ENCODE measurements at places on chromosomes 16 and 17.

GRCh38 chr17:38594152-38594551 lies 11.6 kb downstream of the SRCIN1 start:
- no peak for DNase-seq

DNA sequence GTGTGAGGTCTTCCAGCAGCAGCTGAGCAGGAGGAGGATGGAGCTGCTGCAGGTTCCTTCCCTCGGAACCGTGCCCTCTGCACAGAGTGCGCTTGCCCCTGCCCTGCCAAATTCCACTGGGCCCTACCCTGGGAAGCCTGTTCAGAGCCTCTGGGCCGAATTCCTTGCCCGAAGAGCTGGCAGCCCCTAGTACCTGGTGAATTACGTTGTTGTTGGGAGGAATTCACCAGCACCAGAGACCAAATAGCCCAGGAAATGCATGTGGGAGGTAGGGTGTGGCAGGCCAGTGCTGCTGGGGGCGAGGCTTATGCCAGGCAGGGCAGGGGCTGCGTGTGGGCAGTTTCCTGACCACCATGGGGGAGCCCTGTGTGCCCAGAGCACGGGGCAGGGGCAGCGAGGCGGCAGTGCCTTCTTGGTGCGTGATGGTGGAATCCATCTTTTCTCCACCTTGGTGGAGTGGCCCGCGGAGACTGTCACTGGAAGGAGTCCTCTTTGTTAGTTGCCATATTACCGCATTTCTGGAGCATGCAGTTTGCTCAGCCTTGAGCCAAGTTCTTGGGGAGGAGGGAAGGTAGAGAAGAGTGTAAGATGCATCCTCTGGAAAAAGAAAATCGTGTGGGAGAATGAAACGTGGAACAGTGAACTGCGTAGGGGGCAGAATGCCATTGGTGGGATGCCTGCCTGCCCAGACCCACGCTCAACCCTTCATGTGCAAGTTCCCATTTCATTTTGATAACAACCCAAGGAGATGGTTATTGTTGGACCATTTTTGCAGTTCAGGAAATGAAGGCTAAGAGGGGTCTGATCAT lies 2.3 kb downstream of the MRC2 start:
- no peak for DNase-seq

DNA sequence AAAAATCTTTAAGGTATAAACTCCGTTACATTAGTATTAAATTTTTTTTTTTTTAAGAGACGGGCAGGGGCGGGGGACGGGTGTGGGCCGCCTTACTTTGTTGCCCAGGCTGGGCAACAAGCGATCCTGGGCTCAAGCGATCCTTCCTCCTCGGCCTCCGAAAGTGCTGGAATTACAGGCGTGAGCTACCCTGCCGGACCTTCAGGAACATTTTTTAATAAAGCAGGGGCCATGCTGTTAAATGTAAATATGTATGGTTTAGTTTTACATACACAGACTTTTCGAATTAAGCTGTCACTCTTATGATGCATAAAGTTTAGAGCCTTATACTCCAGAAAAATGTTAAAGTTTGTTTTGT lies 2.4 kb downstream of the PPM1D start:
- no peak for DNase-seq

- peak; percentile 73 for DNase-seq
Observed at GRCh38 chr17:79840269-79840988, 1.2 kb upstream of the CBX4 start.

- DNase-seq: no peak
Observed at GRCh38 chr17:10270258-10270657, 71.9 kb upstream of the GAS7 start.

- no peak for DNase-seq
Observed at GRCh38 chr16:89113661-89114060, 20.0 kb downstream of the ACSF3 start.

DNA sequence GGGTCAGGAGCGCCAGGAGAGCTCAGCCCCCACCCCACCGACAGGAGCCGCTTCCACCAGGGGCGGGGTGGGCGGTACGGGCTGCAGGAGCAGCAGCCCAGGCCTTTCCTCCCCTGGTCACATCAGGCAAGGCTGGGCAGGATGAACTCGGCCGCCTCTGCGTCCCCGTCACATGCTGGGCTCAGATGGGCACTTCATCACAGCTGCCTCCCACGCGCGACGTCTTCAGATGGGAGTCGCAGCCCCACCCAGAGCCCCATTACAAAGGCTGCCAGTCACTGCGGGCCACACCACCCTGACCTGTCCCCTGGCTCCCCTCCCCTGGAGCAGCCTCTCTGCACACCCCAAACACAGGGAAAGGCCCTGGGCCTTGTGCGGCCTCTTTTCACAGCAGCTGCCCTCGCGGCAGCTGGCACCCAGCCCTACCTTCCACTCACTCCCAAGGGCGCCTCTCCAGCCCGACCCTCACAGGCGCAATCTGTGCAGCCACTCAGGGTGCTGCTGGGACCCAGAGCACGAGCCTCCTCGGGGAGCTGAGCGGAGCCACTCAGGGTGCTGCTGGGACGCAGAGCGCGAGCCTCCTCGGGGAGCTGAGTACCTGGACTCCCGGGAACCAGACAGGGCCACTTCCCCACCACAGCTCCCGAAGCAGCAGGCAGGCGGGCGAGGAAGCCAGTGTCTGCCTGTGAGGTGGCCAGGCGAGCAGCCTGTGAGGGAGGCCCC lies 4.7 kb downstream of the ZNF598 start:
- no peak for DNase-seq

DNA sequence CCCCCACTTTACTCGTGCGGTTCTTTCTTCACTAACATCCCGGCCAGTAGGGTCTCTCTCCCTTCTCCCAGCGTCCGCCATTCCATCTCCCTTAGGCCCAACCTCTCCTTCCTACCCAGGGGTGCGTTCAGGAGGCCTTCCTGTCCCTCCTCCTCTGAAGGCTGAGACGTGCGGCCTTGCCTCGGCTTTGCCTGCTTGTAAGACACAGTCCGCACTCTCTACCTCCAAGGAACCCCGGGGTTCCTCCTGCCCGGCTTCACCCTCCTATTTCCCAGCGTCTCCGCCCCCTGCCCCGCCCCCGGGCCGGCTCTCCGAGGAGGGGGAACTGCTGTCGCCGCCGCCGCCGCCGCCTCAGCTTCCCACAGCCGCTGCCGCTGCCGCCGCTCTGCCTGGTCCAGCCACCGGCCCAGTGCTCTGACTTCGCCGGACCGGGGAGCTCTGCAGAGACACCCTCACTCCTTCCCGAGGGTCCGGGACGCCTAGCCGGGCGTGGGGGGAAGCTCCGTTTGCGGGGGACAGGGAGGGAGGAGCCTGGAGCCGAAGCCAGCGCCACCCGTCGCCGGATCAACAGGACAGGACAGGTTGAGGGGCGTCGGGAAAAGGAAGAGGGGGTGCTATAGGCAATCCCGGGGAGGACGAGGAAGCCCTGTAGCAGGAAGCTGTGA lies 1.2 kb upstream of the FGF11 start:
- DNase-seq: peak; percentile 88

GRCh38 chr16:2786061-2786825 lies 1.1 kb downstream of the PRSS33 start:
- no peak for DNase-seq

DNA sequence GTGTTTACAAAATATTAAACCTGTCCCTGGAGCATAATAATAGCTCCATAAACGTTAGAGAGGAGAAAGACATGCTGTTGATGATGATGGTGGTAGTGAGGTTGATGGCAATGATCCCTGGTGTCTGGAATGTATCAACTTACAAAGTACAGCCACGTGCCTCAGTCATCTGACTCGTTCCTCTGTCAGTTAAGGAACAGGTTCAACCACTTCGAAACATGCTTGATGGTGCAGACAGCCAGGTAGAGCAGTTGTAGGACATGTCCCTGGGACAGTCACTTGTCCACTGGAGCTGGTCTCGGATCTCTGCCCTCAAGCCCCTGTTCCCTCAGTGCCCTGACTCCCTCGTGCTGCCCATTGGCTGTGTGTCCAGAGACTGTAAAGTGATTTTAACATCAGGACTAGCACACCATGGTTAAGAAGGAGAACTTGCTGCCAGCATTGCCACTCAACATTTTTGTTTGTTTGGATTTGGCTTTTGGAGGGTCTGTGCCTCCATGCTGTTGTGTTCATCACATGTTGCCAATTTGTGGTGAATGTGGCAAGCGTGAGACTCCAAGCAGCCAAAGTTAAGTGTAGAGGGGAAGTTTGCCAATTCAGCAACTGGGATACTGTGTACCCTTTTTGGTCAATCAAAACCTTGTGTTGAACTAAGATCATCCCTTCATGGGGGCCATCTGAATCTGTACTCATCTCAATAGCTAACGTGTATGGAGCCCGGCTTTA lies 16.3 kb upstream of the SALL1 start:
- DNase-seq: no peak

DNA sequence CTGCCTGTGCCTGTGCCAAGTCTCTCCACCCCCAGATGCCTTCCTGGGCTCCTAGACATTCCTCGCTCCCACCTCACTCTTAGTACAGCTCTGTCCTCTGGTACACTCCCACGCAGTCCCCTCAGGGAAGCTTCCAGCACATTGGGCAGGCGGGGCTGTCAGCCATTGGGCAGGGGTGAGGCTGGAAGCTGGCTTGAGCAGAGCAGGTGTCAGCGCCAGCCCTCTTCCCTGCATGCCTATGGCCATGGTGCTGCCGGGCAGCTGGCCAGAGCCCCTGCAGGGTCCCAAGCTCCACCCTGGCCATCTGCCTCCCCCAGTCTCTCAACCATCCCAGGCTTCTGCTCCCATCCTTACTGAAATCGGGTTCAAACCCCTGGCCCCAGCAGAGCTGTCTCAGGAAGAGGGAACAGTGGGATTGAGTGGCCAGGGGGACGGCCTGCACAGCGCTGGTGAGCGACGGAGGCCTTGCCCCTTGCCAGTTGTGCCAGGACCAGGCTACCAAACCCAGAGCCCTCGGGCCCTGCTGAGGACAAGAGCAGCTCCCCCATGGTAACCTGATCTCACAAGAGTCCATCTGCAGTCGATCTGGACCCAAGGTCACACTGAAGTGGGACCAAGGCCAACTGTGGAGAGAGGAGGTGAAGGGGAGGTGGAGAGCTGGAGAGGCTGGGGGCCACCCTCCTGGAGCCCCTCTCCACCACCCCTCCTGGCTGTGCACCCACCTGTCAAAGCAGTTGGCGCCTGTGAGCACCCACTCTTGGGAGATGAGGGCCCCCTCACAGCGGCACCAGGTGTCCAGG lies 2.4 kb upstream of the B9D1 start:
- DNase-seq: peak; percentile 51

DNA sequence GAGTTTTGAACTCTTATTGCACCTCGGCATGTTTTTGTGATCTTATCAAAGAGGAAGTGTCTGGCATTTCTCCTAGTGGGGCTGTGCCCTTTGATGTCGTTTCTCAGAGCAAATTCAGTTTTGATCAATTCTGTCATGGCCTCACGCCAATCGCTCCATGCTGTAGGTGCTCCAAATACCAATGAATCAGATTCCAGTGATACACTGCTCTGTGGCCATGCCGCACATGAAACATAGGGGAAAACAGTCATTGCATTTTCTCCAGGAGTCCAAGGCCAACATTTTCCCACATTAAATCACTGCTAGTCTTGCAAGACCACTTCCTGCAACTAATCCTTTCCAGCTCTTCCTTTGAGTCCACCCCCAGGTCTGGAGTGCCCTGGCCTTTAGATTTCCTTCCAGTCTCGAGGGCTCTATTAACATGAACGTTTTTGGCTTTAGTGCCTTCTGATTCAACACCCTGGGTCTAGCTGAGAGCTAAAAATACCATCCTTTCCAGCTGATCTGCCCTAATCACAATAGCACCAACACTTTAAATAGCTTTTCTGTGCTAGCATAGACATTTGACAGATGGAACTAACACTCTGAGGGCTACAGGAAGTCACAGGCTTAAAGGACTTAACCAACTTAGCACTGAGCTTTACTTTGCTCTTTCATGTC lies 18.2 kb upstream of the RASL10B start:
- DNase-seq: peak; percentile 81

GRCh38 chr17:33381201-33381600 lies 88.1 kb upstream of the ASIC2 start:
- DNase-seq: no peak

- DNase-seq: no peak
Observed at GRCh38 chr17:16215965-16216316, 607 bp upstream of the NCOR1 start.

- DNase-seq: no peak
Observed at GRCh38 chr17:39406951-39407350, 5.5 kb upstream of the FBXL20 start.

DNA sequence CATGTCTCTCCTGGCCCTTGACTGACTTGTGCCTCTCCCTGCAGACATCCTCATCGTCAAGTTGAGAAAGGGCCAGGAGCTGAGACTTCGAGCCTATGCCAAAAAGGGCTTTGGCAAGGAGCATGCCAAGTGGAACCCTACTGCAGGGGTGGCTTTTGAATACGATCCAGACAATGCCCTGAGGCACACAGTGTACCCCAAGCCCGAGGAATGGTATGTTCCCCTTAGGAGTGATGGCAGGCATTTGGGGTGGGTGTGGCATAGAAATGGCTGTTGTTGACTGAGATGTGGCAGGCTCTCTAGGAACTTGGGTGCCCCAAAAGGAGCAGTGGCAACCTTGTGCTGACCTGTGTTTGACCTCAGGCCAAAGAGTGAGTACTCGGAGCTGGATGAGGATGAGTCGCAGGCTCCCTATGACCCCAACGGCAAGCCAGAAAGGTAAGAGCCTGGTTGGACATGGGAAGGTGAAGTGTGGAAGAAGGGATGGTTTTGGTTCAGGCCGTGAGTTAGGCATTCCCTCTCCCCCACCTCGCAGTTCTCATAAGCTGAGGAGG lies 7.5 kb downstream of the POLR2C start:
- DNase-seq: peak; percentile 51

DNA sequence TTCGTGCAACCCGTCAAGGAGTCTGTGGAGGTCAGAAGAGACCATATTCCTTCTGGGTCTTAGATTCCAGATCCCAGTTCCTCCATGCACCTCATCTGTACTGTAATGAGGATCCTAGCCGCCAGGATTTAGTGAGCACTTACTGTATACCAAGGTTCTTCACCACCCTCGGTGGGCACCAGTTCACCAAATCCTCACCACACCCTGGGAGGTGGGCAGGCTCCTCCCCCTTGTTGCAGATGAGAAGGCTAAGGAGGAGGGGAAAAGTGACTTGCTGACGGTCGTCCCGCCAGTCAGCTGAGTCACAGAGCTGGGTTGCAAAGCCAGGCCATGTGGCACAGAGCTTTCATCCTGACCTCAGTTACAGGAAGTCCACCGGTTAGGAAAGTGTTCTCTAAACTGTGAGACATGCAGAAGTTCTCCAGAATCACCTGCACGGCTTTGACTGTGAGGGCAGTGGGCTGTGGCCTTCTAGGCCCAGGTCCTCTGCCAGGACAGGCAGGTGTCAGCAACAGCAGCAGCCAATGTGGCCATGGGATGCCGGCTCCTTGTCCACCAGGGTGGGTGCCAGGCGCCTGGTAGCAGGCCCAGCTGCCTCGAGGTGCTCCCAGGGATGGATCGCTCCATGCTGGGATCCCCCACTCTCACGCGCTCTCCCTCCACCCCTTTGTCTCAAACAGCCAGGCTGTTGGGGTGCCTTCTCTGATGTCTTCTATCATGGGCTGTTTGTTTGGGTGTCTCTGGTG lies 240.3 kb upstream of the GSE1 start:
- peak; percentile 86 for DNase-seq
